ENCODE measurements at places on chromosomes 5 and 9.

- no peak for DNase-seq
Observed at GRCh38 chr5:1240496-1241260, 15.5 kb downstream of the SLC6A18 start.

DNA sequence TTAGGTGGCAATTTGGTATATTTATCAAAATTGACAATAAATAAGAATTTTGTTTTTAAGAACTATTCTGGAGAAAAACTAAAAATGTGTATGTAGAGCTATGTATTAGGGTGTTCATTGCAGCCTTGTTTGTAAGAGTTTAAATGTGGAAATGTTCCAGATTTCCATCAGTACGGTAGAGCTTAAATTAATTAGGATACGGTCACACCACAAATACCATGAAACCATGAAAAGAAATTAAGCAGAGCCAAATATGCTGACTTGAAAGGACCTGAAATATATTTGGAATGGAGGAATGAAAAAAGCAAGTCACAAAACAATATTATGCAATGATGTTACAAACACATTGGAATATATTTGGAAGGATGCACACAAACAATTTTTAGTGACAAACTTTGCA, 64.6 kb downstream of the ACTBL2 start:
- DNase-seq: no peak

- no peak for DNase-seq
Observed at GRCh38 chr5:90888511-90889324, 330.1 kb downstream of the ADGRV1 start.

DNA sequence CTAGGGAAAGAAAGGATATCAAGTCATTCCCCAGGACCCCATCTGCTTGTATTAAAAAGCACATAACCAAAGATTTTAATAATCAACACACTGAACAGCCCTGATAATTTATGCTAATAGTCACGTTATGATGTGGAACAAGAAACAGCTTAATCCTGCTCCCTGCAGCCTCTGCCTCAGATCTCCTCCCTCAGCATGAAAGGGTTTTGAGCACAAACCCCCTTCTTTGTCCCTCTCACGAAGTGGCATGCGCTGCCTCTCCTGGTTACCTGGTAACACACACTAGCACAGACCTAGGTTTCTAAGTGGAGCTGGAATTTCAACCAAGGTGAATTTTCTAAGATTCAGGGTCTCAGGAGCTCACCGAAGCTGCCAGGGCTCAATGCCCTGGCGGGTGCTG, 5.1 kb downstream of the IGFBPL1 start:
- DNase-seq: no peak

GRCh38 chr5:132234684-132235062, 7.0 kb upstream of the P4HA2 start:
- DNase-seq: no peak

- DNase-seq: no peak
Observed at GRCh38 chr9:133888809-133889491, 103.2 kb downstream of the VAV2 start.

DNA sequence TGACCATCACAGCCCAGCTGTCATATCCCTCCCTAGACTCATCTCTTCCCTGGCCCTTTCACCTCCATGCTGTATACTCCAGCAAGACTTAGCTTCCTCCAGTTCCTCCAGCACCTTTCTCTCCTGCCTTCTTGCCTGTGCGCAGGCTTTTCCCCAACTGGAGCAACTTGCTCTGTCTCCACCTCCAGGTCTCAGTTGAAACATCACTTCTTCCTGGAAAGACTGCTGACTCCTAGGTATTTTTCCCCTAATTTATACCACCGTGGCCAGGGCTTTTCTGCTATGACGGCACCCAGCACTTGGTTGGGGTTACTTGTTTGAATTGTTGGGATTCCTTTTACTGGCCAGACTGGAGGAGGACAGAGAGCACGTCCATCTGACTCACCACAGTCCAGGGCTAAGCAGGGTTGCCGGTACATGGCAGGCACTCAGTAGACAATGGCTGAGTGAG, 67.5 kb downstream of the KCNIP1 start:
- DNase-seq: no peak

GRCh38 chr5:79576606-79577289, 35.5 kb upstream of the TENT2 start:
- DNase-seq: no peak

DNA sequence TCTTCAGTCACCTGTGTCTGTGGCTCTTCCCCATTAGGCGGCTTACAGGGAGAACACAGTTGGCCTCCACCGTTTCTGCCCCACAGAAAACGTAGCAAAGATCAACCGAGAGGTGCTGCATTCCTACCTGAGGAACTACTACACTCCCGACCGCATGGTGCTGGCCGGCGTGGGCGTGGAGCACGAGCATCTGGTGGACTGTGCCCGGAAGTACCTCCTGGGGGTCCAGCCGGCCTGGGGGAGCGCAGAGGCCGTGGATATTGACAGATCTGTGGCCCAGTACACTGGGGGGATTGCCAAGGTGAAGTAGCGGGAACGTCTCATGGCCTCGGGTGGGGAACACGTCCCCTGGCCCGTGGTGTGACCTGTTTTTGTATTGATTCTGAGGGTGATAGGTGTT, 6.5 kb downstream of the PMPCA start:
- DNase-seq: no peak

DNA sequence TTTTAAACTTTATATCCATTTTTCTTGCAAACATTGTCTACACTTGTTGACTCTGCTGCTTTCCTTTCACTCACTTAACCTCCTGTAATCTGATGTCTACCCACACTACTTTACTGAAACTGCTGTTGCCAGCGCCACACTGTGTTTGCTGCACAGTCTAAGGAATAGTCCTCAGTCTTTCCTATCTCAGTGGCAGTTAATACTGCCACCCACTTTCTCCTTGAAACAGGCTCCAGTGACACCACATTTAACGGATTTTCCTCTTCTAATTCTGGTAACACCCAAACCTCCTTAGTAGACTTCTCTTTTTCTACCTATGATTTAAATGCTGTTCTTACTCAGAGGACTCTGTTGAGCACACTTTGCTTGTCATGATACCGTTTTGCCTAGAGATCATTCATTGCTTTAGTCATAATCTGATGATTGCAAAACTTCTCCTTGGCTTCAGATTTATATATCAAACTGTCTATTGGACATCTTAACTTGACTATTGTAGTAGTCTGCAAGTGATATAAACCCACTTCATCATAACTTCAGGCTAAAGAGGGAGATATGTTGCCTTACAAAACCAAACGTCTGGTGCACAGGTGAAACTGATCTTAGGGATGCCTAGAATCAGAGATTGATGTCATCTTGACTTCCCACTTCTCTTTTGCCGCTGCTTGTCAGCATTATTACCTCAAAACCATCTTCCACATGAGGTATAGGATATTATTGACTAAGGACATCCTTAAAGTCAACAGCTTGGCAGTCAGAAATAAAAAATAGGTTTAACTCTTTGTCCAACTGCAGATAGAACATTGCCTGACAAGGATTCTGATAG, 94.1 kb downstream of the CDC42SE2 start:
- DNase-seq: no peak

DNA sequence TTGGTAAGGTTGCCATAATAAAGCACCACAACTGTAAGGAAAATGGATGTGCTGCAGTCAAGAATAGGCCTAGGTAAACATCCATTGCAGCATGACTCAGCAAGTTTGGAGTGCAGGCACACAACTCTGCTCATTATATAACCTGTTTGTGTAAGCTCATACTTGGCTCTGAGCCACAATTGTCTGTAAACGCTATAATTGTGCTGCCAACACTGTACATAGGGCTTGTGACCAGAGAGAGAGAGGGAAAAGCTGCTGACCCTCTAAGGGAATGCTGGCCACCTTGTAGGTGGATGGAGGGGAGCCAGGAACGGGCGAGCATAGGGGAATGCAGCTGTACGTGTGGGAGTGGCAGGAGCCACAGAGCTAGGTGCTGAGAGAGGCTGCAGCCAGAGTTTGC, 2186.5 kb upstream of the ACO1 start:
- DNase-seq: no peak

DNA sequence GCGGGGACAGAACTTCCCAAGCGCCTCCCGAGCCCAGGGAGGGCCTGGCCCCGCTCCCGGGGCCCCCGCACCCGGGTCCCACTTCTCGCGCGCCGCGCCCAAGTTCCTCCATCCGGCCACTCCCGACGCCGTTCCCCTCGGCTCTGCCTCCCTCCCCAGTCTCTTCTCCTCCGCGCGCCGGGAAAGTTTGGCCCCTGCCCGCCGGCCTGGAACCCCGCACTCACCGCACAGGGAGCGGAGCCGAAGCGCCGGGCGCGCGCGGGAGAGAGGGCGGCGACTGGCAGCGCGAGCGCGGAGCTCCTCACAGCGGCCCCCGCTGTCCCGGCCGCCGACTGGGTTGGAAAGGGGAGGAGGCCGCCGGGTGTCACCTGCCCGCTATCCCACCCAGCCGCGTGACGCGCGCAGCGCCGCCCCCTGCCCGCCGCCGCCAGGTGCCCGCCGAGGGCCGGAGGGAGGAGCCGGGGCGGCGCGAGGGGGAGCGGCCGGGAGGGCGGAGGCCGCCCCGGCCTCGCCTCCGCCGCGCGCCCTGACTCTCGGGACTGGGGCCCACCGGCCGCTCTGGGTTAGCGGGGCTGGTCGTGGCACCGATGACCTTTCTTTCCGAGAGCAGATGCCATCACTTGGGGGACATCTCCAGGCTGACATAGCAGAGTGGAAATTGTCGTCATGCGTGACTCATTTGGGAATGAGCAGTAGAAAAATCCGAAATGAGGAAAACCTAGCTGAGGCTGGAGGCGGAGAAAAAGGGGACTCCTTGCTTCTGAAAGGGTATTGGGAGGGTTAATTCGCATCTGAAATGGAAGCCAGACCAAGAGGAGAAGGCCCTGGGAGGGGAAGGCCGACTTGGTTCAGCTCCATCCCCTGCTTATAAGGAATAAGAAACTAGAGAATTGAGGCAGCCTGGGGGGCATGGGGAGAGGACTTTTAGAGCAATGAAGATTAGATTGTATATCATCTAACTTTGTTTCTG, at the start of gene ELOVL7:
Gene ELOVL7 (minus strand): TSS at position 334 of the 970 bp plus-strand sequence. CDS start 56,872 bp downstream, outside the sequence.
- no peak for DNase-seq

- no peak for DNase-seq
Observed at GRCh38 chr5:120923026-120923425, 458.9 kb downstream of the PRR16 start.

DNA sequence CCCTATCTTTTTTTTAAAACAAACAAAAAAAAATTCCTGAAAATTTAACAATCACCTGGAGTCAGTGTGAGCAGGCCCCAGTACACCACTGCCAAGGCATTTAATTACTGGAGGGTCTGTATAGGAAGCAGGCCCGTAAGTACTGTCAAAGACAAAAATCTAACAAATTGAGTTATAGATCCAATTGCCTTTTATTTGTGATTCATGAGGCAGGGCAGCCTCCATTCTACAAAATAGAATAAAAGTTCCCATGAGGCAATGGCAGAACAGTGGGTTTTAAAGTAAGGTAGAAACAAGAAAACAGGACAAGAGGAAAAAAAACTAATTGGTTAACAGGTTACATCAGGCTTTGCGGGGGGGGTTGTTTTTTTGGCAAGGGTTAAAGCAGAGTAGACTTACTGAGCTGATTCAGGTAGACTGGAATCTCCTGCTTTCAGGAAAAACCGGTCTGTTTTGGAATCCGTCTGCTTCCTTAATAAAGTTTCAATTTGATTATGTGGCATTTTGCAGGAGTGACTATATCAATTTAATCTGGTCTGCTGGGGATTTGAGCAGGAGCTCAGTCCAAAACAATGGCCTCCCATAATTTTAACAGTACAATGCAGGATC, 48.9 kb downstream of the AUH start:
- no peak for DNase-seq

DNA sequence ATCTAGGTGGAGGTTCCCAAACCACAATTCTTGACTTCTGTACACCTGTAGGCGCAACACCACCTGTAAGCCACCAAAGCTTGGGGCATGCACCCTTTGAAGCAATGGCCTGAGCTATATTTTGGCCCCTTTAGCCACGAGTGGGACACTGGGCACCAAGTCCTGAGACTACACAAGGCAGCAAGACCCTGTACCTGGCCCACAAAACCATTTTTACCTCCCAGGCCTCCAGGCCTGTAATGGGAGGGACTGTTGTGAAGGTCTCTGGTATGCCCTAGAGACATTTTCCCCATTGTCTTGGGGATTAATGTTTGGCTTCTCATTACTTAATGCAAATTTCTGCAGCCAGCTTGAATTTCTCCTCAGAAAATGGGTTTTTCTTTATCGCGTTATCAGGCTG, 24.6 kb upstream of the FAM151B start:
- no peak for DNase-seq

- DNase-seq: no peak
Observed at GRCh38 chr9:3664044-3664443, 138.2 kb upstream of the RFX3 start.

DNA sequence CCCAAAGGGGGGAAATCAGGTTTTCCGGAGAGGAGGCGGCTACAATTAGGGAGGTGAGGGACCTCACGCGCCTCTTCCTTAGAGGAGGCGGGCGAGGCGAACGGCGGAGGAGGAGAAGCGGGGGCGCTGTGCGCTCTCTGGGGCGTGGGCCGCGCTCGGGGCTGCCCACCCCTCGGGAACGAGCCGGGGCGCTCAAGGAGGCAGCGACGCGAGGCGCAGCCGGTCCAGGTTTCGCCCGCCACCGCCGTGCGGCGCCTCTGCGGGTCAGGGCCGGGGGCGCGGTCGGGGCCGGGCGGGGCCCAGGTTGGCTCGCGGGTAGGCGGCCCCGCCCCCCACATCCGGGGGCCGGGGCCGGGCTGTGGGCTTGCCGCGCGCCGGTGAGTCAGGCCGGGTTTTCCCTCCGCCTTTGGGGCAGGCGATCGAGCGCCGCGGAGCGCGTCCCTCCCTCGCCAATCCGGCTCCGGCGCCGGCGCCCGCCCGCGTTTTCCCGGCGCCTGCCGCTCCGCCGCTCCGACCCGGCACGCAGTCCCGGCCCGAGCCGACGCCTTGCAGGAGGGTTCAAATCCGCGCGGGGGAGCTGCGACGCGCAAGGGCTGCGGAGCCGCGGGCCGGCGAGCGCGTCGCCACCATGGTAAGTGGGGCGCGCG, at the start of gene N4BP3:
Gene N4BP3 (plus strand): TSS at position 392 of the 647 bp plus-strand sequence. CDS start 6,052 bp downstream, outside the sequence.
- no peak for DNase-seq

DNA sequence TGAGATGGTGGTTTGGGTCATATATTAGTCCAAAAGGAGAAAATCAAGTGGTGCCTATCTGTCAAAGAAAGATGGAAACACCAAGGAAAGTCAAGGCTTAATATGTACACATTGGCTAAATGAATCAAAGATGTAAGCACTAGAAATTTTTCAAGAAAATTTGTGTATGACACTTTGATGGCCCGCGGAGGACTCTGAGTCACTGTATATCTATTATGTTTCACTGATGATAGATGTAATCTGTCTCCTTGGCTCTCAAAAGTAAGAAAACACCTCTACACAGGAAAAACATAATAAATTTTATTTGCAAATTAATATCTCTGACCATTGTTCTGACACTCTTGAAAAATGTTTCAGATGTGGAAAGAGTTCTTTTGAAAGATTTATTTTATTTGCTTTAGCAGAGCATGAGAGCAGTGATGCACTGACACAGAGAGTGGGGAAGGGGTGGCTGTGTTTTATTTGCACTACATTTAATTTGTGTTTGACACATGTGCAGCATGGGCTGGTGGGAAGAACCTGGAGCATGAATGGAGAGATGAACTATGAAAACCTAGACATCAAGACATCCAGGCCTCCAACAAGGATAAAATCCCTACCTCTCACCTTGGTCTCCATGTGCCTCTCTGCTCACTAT, 180.8 kb upstream of the GAS1 start:
- DNase-seq: no peak

All from amniotic stem cell (primary cell).